CD4-positive, alpha-beta T cell treated with Interleukin-4 for 1 hour (primary cell): ENCODE measurements at places on chromosomes 3 and 15.

GRCh38 chr3:121167374-121168139 lies 259.6 kb downstream of the STXBP5L start:
- DNase-seq, result no peak

DNA sequence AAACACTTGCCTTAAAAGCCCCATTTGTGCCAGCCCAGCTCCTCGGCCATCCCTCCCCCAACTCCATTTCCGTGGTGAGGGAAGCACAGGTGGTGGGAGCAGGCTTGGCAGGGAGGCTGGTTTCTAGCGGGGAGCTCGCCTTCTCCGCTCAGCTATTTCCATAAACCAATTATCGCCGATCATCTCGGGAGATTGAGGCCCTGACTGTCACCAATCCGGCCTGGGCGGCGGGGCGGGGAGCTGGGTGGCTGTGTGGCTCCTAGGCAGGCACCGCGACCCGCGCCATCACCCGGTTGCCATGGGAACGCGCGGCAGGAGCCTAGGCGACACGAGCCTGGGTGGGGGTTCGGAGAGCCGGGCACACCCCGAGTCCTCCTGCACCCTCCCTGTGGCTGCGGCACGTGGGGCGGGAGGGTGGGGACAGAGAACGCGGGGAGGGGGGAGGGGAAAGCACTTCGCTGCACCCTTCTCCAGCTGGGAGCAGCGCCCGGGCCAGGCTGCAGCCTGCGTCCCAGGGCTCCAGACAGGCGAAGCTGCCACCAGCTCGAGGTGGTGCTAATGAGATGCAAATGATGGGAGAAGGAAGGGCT lies 9.3 kb downstream of the CCDC33 start:
- DNase-seq, result no peak

DNA sequence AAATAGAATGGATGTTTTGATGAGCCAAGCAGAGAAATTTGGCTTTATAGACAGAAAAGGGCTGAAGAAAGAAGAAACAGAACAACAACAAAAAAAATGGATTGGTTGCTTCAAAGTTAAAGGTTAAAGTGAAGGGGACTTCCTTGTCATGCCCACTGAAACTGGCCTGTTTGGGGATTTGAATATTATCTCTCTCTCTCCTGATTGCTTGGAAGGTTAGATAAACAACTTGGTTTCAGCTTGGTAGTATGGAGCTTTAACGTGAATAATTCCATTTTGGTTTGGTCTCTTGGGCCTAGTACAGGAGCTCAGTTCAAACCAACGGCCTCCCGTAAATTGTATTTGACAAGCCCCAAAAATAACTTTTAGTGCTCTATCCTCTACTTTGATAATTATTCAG lies 70.8 kb upstream of the MBNL1 start:
- DNase-seq, result no peak

DNA sequence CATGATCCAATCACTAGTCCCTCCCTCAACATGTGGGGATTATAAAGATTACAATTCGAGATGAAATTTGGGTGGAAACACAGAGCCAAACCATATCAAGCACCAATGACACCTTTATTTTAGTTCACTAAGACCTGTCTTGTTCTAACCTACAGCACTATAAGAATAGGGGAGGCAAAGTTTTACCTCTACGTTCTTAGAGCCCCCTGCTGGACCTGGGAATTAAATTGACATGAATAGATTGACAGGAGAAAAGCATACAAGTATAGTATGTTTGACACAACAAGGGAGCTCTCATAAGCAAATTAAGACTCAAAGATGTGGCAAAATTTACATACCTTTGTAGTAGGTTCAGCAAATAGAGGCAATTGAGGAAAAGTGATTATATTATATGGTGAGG lies 974.4 kb upstream of the ALCAM start:
- no peak for DNase-seq

DNA sequence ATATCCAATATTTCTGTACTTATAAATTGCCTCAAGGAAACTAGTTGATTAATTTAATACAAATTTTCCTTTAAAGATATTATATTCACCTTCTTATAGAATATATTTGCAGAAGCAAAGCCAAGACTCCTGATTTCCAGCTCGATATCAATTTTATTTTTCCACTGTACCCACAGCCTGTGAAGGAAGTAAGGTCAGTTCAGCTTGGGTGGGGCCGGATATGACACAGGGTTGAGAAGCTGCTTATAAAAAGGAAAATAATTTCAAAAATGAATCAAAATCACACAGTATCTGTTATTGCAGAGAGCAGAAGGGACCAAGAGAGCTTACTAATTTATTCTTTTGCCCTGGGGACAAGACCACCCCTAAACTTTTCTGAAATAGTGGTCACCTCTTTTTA lies 491.4 kb downstream of the TUSC7 start:
- DNase-seq, result no peak

DNA sequence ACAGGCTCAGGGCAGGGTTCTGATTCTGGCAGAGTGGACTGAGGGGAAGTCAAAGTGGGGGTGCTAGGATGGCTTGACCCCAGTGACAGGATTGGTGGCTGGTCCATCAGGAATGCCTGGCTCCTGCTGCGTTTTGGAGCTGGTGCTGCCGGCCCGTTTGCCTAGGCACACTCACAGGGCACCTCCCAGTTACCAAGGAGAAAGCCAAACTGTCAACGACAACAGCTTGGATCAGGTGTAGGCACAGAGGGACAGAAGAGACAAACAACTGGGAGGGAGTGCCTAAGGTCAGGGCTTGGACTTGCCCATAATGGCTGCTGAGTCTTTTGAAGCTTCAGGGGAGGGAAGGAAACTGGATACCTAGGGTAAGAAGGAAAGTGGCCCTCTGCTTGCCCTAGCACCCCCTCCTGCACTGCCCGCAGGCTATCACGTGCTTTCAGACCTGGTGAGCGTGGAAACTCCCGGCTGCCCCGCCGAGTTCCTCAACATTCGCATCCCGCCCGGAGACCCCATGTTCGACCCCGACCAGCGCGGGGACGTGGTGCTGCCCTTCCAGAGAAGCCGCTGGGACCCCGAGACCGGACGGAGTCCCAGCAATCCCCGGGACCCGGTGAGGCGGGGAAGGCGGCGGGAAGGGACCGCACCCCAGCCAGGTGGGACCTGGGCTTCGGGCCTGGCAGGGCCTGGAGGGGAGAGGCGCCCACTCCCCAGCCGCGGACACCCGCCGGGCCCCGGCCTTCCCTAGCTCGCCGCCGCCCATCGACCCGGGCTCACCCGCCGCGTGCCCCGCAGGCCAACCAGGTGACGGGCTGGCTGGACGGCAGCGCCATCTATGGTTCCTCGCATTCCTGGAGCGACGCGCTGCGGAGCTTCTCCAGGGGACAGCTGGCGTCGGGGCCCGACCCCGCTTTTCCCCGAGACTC lies 5.1 kb downstream of the DUOX1 start:
- DNase-seq, result no peak

- no peak for DNase-seq
Measured at GRCh38 chr15:100330221-100330620, 11.6 kb downstream of the ADAMTS17 start.

- no peak for DNase-seq
Measured at GRCh38 chr3:190127195-190127594, 6.5 kb upstream of the P3H2 start.

- DNase-seq, result no peak
Measured at GRCh38 chr3:109275702-109276293, 40.5 kb downstream of the DPPA2 start.

GRCh38 chr3:56989977-56990640 lies 70.4 kb upstream of the SPATA12 start:
- no peak for DNase-seq

DNA sequence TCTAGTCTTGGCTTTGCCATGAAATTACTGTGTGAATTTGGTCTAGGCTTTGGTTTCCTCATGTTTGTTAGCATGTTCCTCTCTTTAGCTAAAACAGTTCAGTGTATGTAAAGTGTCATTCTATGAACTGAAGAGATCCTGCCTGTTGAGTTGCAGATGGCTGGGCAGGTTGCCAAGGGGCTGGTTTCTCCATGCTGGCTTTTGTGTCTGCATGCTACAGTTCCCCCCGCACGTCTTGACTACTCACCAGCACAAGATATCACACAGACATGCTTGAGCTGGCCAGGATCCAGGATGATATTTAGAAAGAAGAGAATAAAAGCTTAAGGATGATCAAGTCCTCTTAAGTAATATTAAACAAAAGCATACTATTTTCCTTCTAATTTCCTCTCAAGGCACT lies 90.2 kb downstream of the CERS3 start:
- DNase-seq, result no peak

DNA sequence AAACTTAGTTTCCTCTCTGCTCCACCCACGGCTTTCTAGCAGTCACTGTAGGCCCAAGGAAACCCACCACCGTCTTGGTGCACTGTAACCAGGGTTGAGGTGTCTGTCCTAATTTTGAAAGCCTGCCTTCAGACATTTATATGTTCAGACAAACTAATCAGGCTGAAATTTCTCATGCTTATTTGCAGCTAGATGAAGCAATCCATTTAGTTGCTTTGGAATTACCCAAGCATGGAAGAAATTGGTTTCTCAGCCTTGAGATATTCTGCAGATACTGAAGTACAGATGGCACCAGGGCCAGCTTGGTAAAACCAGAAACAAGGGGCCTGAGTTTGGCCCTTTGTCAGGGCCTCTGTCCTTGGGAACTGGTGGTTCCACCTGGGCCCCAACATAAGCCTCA lies 105.4 kb downstream of the CACNA1D start:
- DNase-seq, result no peak

- no peak for DNase-seq
Measured at GRCh38 chr3:40524222-40524567, 565 bp upstream of the ZNF621 start.

GRCh38 chr15:44591326-44591725 lies 54.4 kb downstream of the EIF3J start:
- no peak for DNase-seq

GRCh38 chr3:169945313-169945712 lies 21.3 kb upstream of the SEC62 start:
- peak; percentile 85 for DNase-seq

- no peak for DNase-seq
Measured at GRCh38 chr15:83129791-83130190, 22.3 kb downstream of the TM6SF1 start.

GRCh38 chr3:161310649-161311423 lies 60.5 kb downstream of the SPTSSB start:
- DNase-seq, result peak; percentile 66

DNA sequence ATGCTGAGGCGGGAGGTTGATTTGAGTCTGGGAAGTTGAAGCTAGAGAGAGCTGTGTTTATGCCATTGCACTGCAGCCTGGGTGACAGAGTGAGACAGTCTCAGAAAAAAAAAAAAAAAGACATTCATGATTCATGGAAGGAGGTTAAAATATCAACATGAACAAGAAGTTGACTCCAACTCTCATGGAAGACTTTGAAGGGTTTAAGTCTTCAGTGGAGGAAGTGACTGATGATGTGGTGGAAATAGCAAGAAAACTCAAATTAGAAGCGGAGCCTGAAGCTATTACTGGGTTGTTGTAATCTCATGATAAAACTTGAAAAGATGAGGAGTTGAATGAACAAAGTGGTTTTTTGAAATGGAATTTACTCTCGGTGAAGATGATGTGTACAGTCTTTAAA lies 491.8 kb downstream of the SQOR start:
- DNase-seq, result no peak

DNA sequence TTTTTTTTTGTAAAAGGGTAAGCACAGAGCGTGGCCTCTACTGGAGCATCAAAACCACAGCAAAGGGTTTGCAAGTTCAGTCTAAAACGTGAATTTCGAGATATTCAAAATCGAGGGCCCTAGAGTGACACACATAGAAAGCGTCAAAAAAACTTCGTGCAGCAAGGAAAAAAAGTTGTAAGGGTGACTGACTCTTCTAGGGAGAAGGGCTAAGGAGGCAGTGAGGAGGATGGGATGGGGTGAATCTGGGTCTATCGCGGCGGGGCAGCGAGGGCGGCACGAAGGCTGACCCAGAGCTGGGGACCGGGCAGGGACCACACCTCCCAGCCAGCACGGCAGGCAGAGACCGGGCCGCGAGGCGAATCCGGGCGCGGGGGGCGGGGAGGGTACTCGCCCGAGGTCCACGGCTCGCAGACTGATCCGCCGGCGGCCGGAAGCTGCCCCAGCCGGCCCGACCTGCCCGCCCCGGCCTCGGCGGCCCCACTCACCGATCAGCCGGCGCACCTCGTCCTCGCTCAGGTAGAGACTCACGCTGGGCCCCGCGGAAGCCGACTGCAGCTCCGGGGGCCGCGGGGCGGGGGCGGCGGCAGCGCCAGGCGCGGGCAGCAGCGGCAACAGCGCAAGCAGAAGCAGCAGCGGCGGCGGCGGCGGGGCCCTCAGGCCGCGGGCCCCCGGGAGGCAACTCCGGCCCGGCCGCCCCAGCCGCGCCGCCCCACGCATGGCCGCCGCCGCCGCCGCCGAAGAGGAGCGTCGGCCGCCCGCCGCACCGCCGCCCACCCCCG lies 533 bp downstream of the RYK start:
- peak; percentile 28 for DNase-seq

- DNase-seq, result no peak
Measured at GRCh38 chr15:61383421-61383820, 154.3 kb upstream of the RORA start.

DNA sequence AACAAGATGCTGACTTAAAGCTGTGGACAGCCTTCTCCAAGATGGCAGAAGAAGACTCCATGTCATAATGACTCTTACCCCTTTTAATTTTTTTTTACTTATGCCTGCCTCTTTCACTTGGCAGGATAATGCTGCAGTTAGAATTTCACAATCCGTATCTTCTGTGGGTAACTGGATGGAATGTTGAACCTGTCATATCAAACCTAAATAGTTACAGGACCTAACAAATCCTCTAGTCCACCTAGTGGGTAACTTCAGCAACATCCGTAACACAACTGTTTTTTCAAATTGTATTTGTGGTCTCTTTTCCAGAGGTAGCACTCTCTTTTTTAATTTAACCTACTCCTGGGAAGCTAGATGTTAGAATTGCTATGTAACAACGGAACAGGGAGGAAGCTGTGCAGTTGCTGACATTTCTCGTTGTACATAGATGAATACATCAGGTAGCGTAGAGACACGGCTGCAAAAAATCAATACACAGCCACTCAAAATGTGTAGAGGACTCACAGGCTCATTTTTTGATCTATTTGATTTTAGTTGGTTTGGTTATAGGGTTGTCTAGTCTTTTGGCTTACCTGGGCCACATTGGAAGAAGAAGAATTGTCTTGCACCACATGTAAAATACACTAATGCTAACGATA lies 43.9 kb upstream of the TRPM1 start:
- no peak for DNase-seq

DNA sequence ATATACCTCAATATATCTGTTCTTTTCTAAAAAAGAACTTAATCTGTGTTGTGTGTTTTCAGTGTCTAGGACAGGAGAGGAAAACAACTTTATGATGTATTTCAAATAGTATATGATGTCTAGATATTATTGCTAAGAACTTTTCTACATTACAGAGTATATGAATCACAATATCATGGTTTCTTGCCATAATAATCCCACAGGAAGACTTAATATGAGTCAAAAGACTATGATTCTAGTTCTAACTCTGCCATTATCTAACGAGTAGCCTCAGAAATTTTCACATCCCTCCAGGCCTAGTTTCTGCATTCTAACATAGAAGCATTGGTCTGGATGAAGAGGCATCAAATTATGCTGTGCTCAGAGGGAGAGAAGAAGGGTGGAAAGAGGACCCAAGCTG lies 107.7 kb upstream of the SPRED1 start:
- DNase-seq, result no peak
